Activated CD4-positive, alpha-beta T cell treated with anti-CD3 and anti-CD28 coated beads, Interleukin-2, amount 50 U/mL, for 1 hour (primary cell): ENCODE measurements at places on chromosomes 3 and 15.

DNA sequence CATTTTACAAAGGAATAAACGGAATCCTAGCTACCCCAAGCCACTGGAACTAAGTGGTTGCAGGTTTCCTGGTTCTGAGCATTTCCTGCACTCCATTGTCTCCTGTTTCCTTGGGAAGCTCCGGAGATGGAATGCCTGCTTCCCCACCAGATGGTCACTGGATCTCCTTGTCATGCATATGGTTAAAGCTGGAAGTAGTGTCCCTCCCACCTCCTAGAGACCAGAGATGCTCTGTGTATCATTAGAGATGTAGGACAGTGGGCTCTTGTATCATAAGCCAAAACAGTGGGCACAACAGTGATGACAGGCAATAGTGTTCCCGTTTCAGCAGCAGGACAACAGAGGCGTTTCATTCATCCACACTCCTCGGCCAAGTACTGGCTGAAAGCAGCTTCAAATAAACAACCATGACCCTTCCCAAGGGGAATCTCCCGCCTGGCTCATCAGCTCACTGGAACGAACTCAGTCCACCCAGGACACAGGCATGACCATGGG, 136.2 kb upstream of the EIF1B start:
- no peak for DNase-seq

- DNase-seq: no peak
Observed at GRCh38 chr3:86653661-86654205, 337.2 kb downstream of the VGLL3 start.

- DNase-seq: no peak
Observed at GRCh38 chr15:90994059-90994416, 297 bp downstream of the PRC1 start.

- no peak for DNase-seq
Observed at GRCh38 chr15:39413558-39413957, 167.3 kb upstream of the THBS1 start.

GRCh38 chr3:72633534-72633933, 214.7 kb downstream of the SHQ1 start:
- no peak for DNase-seq

GRCh38 chr15:67068710-67069400, 3.5 kb downstream of the SMAD3 start:
- no peak for DNase-seq

- DNase-seq: no peak
Observed at GRCh38 chr3:127305499-127306060, 17.7 kb upstream of the PRR20G start.

GRCh38 chr3:60708191-60708975, 542.9 kb downstream of the FHIT start:
- DNase-seq: no peak

DNA sequence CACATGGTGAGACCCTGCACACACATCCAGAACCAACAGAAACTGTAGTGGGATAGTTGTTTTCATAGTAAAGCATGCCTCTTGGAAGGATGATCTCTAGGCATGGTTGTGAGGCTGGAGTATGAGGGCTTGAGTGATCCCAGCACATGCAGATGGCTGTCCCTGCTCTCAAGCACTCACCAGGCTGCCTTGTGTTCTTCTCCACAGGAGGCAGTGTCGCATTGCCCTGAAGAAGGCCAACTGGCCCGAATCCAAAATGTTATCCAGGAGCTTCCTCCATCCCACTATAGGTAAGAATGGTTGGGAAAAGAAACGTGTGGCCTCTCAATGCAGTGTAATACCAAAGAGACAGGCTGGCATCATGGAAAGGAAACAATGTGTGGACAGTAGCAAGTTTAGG, 82.7 kb downstream of the TMEM39A start:
- no peak for DNase-seq
